PC-3 (cell line): ENCODE measurements at places on chromosomes 6 and 20.

- DNase-seq = peak; percentile 22
Observed at GRCh38 chr6:34742094-34742493, 15.2 kb upstream of the SNRPC start.

GRCh38 chr6:3904518-3904917, 55.3 kb downstream of the FAM50B start:
- DNase-seq = no peak

DNA sequence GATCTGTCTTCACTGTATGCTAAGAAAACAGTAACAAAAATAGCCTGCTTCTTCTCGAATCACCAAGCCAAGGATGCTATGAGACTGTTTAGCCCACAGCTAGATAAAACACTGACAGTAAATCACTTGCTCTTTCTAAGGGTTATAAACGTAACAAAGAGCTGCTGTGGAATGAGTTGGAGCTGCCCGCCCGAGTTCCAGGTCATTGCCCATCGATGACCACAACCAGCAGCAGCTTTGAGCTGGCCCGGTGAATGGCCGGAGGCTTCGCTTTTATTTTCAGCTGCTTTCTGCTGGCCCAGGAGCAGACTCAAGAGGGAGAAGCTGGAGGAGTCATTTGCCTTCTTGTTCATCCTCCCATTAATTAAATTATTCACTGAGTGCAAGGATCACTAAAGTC, 82.2 kb upstream of the CDH4 start:
- DNase-seq = no peak

- DNase-seq = no peak
Observed at GRCh38 chr20:46913329-46914044, 18.8 kb downstream of the EYA2 start.

DNA sequence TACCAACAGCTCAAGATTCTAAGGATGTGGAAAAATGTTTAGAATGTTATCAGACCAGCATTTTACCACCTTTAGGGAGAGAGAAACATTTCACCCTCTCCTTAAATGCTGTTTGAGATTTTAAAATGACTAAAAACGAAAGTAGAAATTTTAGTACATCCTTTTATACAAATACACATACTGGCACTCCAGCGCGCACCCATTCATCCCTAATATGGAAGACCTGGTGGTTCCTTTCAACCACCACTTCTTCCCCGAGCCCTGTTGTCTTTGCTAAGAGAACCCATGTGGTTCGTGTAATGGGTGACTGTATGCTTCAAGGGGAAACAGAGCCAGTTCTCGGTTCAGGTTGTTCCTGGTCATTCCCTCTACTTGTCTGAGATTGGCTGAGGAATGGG, 21.3 kb downstream of the SPATA2 start:
- DNase-seq = no peak

DNA sequence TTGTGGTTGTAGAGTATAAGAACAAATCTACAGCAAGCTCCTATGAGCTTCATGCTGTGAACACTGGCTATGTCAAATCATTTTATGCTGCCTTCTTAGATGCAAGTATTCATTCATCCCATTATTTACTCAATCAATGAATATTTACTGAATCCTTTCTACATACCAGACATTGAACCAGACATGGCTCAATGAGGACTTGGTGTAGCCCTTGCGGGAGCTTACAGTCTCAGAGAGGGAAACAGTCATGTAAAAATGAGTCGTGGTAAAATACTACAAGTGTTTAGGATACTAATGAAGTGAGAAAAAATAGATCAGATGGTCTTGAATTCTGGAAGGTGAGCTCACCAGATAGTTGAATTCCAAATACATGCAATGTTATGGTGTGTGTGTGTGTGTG, 44.8 kb upstream of the ENPP1 start:
- no peak for DNase-seq

- no peak for DNase-seq
Observed at GRCh38 chr20:23043376-23043775, 6.1 kb downstream of the THBD start.

DNA sequence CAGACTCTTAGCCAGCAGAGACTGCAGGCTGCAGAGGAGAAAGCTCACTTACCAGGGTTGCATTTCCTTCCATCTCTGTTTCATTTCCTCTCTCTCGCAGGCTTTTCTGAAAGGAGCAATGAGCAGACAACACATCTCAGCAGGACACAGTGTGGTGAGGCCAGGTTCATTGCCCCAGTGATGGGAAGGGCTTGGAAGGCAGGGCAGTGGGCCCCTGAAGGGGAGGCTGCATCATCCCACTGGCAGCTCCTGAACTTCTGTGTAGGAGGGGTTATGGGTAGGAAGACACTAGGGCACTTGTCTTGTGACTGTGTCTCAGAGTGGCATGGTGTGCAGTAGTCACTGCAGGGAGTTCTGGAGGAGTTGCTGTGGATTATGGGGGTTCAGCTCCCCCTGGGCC, 246.8 kb downstream of the QKI start:
- no peak for DNase-seq

DNA sequence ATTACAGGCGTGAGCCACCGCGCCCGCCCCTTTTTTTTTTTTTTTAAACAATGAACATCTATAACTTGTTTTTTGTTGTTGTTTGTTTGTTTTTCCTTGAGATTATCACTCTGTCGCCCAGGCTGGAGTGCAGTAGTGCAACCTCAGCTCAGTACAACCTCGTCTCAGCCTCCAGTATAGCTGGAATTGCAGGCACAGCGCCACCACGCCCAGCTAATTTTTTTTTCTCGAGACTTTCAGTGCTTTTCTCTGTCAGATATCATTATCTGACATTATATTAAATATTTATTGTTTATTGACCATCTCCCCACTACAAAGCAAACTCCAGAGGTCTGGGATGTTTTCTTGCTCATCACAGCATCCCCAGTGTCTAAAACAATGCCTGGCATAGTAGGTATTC, 2.3 kb upstream of the DLK2 start:
- DNase-seq = peak; percentile 41

- DNase-seq = no peak
Observed at GRCh38 chr20:38350879-38351775, 4.8 kb downstream of the LBP start.

GRCh38 chr6:108616544-108616943, 55.8 kb downstream of the FOXO3 start:
- DNase-seq = no peak
